ENCODE measurements at places on chromosomes 6 and 20.

GRCh38 chr6:130725551-130725950 lies 101.7 kb upstream of the SMLR1 start:
- DNase-seq = no peak

- DNase-seq = no peak
These were observed 38.2 kb downstream of the MBOAT1 start for GRCh38 chr6:20173833-20174792.

GRCh38 chr6:123462152-123462551 lies 174.6 kb downstream of the TRDN start:
- no peak for DNase-seq

DNA sequence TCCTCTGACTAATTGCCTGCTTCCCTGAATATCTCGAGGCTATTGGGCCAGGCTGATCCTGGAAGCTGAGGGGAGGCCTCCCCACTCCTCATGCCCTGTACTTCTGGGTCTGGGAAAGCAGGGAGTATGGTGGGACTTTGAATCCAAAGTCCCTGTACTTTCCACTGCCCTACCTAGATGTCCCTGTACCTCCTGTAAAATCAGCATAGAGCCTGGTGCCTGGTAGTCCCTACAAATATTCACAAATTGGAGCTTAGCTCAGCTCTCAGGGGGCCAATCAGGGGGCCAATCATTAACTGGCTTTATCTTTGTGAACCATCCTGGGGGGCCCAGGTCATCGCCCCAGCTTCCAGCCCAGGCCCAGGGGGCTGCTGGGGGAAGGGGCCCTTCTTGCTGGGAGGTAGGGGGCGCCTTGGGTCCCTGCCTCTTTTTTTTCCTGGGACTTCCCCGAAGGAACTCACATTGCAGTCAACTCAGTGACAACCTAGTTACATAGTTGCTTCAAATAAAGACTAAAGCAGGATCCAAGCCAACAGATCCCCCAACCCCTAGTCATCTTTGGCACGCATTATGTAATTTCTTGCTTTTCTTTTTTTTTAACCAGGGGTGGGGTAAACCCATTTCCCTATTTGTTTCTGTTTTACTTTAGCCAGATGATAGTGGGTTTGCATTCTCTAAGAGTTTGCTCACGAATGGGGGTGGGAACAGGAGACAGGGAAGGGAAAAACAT lies 6.9 kb upstream of the VEGFA start:
- no peak for DNase-seq

- DNase-seq = no peak
These were observed 715.1 kb downstream of the PTPRT start for GRCh38 chr20:42474646-42475045.

- no peak for DNase-seq
These were observed 62.9 kb upstream of the RUNX2 start for GRCh38 chr6:45265246-45265645.

GRCh38 chr6:150905769-150906168 lies 40.3 kb downstream of the MTHFD1L start:
- no peak for DNase-seq

DNA sequence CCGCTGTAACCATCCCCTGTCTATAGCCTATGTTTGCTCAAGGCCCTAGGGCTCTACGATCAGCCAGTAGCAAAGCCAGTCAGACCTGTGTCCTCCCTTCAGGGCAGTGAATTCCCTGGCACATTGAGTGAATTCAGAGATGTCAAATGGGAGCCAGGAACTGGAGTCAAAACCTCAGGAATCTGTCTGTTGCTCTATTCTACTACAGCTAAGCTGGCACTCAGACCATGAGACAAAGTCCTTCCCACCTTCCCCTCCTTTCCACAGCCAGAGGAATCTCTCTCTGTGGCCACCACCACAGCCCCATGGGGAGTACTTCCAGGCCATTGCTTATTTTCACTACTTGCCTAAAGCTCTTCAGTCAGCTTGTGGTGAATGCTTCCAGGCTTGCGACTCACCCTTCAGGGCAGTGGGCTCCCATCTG lies 82.0 kb downstream of the PKIB start:
- DNase-seq = no peak

- DNase-seq = no peak
These were observed 82.6 kb downstream of the PRSS35 start for GRCh38 chr6:83594941-83595340.

GRCh38 chr20:31652917-31653396 lies 15.2 kb downstream of the COX4I2 start:
- no peak for DNase-seq

- DNase-seq = no peak
These were observed 125.0 kb downstream of the FYN start for GRCh38 chr6:111748231-111748647.

DNA sequence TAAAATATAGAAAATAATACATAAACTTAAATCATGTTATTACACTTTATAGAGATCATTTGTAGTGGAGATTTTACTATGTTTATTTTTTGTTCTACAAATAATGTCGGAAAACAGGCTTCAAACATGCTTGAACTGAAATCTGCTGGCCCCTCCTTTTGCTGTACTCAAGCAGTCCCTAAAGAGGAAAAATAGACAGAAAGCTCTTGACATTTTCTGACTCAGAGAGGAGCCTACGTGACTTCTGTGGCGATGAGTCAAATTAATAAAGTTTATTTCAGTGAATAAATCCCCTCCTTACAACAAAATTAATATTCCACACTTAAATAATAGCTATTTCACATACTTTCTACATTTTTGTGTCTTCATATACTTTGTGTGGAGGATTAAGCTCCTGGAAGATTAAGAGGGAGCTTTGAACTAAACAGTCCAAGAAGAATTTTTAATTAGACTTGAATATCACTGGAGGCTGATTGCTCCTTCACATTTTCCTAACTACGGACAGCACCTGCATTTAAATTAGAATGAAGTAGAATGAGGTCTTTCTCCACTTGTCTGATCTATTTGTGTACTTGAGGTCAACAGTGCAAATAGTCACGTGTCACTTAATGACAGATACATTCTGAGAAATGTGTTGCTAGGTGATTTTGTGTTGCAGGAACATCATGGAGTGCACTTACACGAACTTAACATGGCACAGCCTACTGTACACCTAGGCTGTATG lies 1.7 kb upstream of the TREM1 start:
- no peak for DNase-seq

DNA sequence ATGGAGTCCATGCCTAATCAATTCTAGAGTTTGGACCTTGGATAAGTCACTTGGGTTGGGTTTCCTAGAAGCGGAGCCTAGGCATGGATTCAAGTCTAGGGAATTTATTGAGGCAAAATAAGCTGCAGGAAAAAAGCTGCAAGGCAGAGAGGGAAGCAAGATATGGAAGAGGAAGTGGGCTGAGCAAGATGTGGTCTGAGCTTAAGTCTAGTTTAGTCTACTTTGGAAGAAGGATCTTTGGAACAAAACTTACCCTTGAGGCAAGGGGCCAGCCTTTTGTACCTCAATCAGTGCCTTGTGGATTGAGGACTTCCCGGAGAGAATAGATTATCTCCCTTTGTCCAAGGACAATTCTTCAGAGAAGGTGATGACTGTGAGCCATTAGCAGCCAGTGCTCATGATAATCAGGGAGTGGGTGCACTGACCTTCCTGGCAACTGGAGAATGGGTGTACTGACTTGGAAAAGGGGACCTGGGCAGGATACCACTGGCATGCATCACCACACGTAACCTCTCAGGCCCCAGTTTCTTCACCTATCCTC lies 10.9 kb downstream of the ZSCAN9 start:
- DNase-seq = no peak

- DNase-seq = no peak
These were observed 26.6 kb upstream of the EDN3 start for GRCh38 chr20:59273739-59274357.

DNA sequence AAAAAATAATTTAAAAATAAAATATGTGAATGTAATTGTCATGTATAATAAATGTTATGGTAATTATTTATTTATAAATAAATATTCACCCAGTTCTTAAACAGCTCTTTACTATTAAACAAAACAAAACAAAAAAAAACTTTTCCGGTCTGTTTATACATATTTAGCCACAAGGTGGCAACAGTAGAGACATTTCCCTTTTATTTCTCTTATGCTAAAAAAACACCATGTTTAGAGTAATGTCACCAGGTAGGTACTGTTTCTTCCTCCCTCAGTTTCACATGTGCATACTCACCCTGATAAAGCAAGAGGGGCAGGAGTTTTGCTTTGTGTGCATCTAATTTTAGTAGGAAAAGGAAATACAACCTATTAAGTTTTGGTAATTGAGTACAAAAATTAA lies 610.4 kb upstream of the IMPG1 start:
- DNase-seq = no peak

DNA sequence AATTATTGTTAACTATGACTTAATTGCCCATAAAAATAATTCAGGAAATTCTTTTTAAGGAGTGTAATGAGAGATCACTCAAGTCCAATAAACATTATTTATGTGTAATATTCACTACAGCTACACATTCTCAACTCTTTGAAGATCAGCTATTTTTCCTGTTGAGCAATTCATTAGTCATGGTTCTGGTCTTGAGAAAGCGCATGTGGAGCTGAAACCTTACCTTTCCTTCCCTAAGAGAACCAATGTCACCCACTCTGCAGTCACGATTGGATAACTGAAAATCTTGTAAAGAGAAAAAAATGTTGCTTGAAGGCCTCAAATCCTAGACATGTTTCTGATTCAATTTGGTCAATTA lies 736.9 kb upstream of the MARCKS start:
- DNase-seq = no peak

GRCh38 chr20:37899105-37900045 lies 3.6 kb upstream of the VSTM2L start:
- no peak for DNase-seq

DNA sequence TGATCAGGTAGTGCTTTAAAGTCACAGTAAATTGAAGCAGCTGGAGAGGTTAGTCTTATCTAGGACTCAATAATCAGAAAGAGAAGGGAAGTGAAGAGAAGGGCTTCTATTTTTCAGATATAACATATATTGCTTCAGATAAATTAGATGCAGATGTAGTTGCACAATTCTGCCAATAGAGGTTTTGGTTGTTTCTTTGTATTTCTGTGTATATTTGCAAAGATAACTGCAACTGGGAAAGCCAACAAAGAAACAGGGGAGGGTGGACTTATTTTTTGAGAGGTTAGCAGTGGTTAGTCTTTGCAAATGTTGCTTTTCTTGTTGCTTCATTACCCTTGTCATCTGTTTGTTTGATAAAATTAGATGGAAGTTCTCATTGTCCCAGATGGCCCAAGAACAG lies 106.6 kb downstream of the ADGRG6 start:
- DNase-seq = no peak

DNA sequence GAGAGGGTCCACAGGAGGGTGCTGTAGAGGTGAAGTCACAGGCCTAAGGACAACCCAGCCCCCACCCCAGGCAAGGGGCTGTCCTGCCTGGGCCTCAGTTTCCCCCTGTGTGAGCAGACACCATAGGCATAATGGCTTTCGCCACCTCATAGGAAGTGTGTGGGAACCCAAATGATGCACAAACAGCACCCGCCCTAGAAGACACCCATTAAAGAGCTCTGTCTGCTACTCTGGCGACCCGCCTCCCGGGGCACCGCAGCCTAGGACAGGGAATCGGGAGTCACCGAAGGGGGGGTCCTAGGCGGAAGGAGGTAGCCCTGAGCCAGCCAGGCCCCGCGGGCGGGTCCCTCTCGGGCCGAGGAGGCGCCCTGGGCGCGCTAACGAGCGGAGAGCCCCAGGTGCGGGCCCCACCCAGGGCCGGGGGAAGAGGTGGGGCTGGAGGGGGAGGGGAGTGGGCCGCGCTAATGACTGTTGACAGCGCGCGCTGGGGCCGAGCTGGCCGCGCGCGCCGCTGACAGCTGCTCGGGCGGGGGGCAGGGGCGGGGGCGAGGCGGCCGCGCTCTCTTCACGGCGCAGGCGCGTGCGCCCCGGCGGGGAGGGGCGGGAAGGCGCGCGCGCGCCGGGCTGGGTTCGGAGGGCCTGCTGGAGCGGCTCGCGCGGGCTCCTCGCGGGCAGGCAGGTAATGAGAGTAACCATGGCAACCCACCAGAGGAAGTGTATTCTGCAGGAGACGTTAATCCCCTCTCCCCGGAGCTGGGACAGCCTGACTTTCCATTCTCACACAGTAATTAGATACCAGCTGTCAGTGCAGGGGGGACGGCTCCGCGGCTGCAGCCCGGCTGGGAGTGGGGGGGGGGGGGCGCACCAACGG lies 48.9 kb downstream of the NOL4L start:
- no peak for DNase-seq
